Calu3 (cell line): ENCODE measurements at places on chromosomes 6 and 20. TPM values are rescaled to one million over a fixed set of nuclear protein-coding genes. Genes with fewer than 3 reads are reported as not detected.

- H3K4me3 ChIP-seq = no peak overlapping the region
- H3K4me1 ChIP-seq = no peaks in the 10 kb centered on the region
- DNase-seq = peak; percentile 13
- H3K36me3 ChIP-seq = no peaks in the 10 kb centered on the region
These were observed 7.9 kb downstream of the NKX2-2 start for GRCh38 chr20:21505810-21506530.

GRCh38 chr20:34558320-34559218 is at the start of gene MAP1LC3A:
MAP1LC3A (plus strand) TSS chr20:34558718; CDS start chr20:34558869, 151 bp downstream.
- DNase-seq = peak; percentile 85
- H3K27ac ChIP-seq = peak within 1 kb of the TSS; percentile 1
- H3K4me3 ChIP-seq = peak within 1 kb of the TSS; percentile 62
- peaks cover 19% of the 10 kb centered on the region for H3K36me3 ChIP-seq
- H3K4me1 ChIP-seq = peaks cover 23% of the 10 kb centered on the region

DNA sequence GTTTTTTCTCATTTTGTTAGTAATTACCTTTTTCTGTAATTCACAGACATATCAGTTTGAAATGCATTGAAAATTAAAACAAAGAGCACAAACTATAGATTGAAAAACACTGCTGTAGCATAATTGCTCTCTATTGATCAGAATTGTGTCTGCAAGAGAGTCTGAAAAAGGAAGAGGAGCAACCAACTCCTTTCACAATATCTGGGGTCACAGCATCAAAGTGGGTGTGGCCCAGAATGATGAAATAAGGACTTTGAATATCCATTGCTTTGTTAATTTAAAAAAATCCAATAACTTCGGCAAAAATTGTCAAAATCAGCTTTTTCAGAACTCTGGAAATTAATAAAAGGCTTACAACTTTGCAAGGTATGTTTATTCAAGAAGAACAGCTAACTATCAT is 99.2 kb downstream of the MYLK4 start:
- H3K4me3 ChIP-seq = no peak overlapping the region
- H3K4me1 ChIP-seq = no peaks in the 10 kb centered on the region

DNA sequence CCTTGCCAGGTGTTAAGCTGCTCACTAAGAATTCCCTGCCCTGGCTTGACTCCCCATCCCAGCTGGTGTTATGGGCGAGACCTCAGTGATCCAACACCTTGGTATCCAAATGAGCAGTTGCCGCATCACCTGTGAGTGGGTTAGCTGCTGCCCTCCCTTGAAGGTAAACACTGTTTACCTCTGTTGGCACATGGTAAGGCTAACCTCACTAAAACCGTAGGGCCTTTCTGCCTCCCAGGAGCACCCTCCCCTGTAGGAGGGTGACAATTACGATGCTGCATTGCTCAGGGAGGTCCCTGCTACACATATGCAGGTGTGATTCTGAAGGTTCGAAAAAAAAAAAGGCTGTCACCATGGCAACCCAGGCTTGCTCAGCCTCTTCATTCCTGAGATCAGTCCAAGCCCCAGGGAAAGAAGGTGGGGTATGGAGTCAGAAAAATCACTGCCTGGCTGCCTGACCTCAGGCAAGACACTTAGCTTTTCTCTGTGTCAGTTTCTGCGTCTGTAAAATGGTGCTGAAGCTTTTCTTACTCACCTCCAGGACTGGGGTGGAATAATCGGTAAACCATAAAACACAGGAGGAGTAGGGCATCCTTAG is 19.5 kb downstream of the PNPLA1 start:
- no peak overlapping the region for H3K4me3 ChIP-seq
- H3K36me3 ChIP-seq = no peaks in the 10 kb centered on the region
- H3K27ac ChIP-seq = no peak overlapping the region
- peaks cover 37% of the 10 kb centered on the region for H3K4me1 ChIP-seq

GRCh38 chr20:10487142-10488136 is 52.3 kb downstream of the SLX4IP start:
- peaks cover 11% of the 10 kb centered on the region for H3K4me1 ChIP-seq
- no peak overlapping the region for H3K4me3 ChIP-seq
- H3K27me3 ChIP-seq = no peaks in the 10 kb centered on the region
- no peak overlapping the region for H3K27ac ChIP-seq
- no peak for DNase-seq
- H3K36me3 ChIP-seq = no peaks in the 10 kb centered on the region

GRCh38 chr6:116268589-116269293 is 11.0 kb downstream of the TSPYL1 start:
- no peak overlapping the region for H3K4me3 ChIP-seq
- no peaks in the 10 kb centered on the region for H3K4me1 ChIP-seq
- H3K36me3 ChIP-seq = peaks cover 10% of the 10 kb centered on the region
- no peaks in the 10 kb centered on the region for H3K27me3 ChIP-seq
- no peak overlapping the region for H3K27ac ChIP-seq

DNA sequence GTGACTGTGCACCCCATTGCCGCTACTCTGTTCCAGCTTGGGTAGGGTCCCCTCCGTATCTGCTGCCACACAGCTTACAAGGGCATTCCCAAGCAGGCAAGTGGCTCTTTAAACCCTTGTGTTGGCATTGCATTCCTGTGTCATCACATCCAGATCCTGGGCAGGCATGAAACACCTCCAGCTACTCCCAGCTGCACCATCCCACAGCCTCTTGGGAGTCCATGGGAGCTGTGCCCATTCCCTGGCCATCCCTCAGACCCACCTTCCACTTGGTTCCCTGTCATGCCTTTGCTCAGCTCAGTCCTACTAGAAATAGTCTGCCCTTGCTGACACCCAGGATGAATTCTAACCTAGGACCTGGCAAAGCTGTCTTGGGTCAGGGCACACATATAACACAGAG is 87.7 kb downstream of the PSMG4 start:
- H3K4me3 ChIP-seq = no peak overlapping the region
- H3K36me3 ChIP-seq = no peaks in the 10 kb centered on the region
- peaks cover 41% of the 10 kb centered on the region for H3K27me3 ChIP-seq
- H3K27ac ChIP-seq = no peak overlapping the region

DNA sequence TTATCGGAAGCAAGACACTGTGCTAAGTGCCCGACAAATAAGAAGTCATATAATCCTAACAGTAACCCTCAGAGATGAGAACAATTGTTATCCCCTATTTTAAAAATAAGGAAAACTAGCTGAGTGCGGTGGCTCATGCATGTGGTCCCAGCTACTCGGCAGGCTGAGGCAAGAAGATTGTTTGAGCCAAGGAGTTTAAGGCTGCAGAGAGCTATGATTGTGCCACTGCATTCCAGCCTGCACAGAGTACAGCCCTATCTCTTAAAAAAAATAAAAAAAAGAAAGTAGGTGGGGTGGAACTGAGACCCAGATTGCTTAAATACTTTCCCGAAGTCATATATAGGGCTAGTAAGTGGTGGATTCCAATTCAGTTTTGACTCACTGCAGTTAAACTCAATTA is 84.7 kb downstream of the UST start:
- no peaks in the 10 kb centered on the region for H3K4me1 ChIP-seq
- no peaks in the 10 kb centered on the region for H3K36me3 ChIP-seq
- H3K27ac ChIP-seq = no peak overlapping the region

HLA-DOA gene
- total RNA-seq = 1.7 and 4.1 TPM in 2 replicates

GRCh38 chr6:82882363-82883023 is 183.1 kb downstream of the UBE3D start:
- no peak overlapping the region for H3K4me3 ChIP-seq
- DNase-seq = no peak
- H3K4me1 ChIP-seq = no peaks in the 10 kb centered on the region
- H3K27ac ChIP-seq = no peak overlapping the region
- no peaks in the 10 kb centered on the region for H3K36me3 ChIP-seq
- H3K27me3 ChIP-seq = no peaks in the 10 kb centered on the region
